A375 (cell line): ENCODE measurements at places on chromosomes 4 and X. TPM values are rescaled to one million over a fixed set of nuclear protein-coding genes. Genes with fewer than 3 reads are reported as not detected.

The DGKK gene
- not detected in 2 replicates for total RNA-seq

The ITM2A gene
- total RNA-seq, result 1.1 and 1.4 TPM in 2 replicates

The NAT8L gene
- 5.0 and 6.1 TPM in 2 replicates for total RNA-seq

The ADH1B gene
- total RNA-seq, result not detected in 2 replicates

The CEP44 gene
- 8.8 and 12.0 TPM in 2 replicates for total RNA-seq

The CT45A1 gene
- 66.5 and 103 TPM in 2 replicates for total RNA-seq

The AADAT gene
- 9.4 and 10.3 TPM in 2 replicates for total RNA-seq

The CT83 gene
- 11.4 and 14.9 TPM in 2 replicates for total RNA-seq

The DDIT4L gene
- total RNA-seq, result 0.03 TPM in 1 of 2 replicates, not detected in the other

The TCEAL8 gene
- 42.7 and 45.7 TPM in 2 replicates for total RNA-seq

The HSD17B10 gene
- total RNA-seq, result 140 and 153 TPM in 2 replicates

The XKRX gene
- not detected in 2 replicates for total RNA-seq

The CENPE gene
- 27.1 and 27.7 TPM in 2 replicates for total RNA-seq

The NDST3 gene
- 0.23 TPM in 1 of 2 replicates, not detected in the other for total RNA-seq

The ACTRT1 gene
- total RNA-seq, result not detected in 2 replicates

The HSFX1 gene
- total RNA-seq, result 0.11 and 0.29 TPM in 2 replicates

The SLC6A14 gene
- total RNA-seq, result not detected in 2 replicates

The ATP6AP1 gene
- total RNA-seq, result 37.5 and 48.8 TPM in 2 replicates

The DAPP1 gene
- total RNA-seq, result not detected in 2 replicates

The PLXNB3 gene
- 33.5 and 40.3 TPM in 2 replicates for total RNA-seq

The HEPH gene
- total RNA-seq, result not detected in 2 replicates

The DCX gene
- not detected in 2 replicates for total RNA-seq

The MCF2 gene
- total RNA-seq, result 0.64 and 0.72 TPM in 2 replicates

The ZNF185 gene
- total RNA-seq, result 0.45 and 0.79 TPM in 2 replicates

The PNCK gene
- total RNA-seq, result 0.61 and 2.5 TPM in 2 replicates

The GABRB1 gene
- total RNA-seq, result not detected in 2 replicates

The NXF3 gene
- total RNA-seq, result not detected in 2 replicates

The CLDN34 gene
- total RNA-seq, result 0.13 and 1.4 TPM in 2 replicates

The NEXMIF gene
- not detected in 2 replicates for total RNA-seq

The SPCS3 gene
- total RNA-seq, result 59.4 and 85.6 TPM in 2 replicates

The TGIF2LX gene
- not detected in 2 replicates for total RNA-seq

The APLN gene
- total RNA-seq, result 0.19 and 0.72 TPM in 2 replicates

The BEX5 gene
- total RNA-seq, result 1.4 and 2.5 TPM in 2 replicates

The SEC24B gene
- 6.1 and 7.5 TPM in 2 replicates for total RNA-seq

The ADRA2C gene
- total RNA-seq, result 0.16 and 0.30 TPM in 2 replicates

The CYLC1 gene
- total RNA-seq, result not detected in 2 replicates

The PAPSS1 gene
- 40.1 and 40.8 TPM in 2 replicates for total RNA-seq

The SCML2 gene
- 5.2 and 5.7 TPM in 2 replicates for total RNA-seq

The ABLIM2 gene
- total RNA-seq, result 0.13 TPM in 1 of 2 replicates, not detected in the other

The PASD1 gene
- total RNA-seq, result 0.05 TPM in 1 of 2 replicates, not detected in the other

The FREM3 gene
- not detected in 2 replicates for total RNA-seq

The AMER1 gene
- total RNA-seq, result 4.5 and 5.2 TPM in 2 replicates

The TLR3 gene
- total RNA-seq, result 2.0 and 2.9 TPM in 2 replicates

The ANXA3 gene
- 1.8 TPM in 1 of 2 replicates, not detected in the other for total RNA-seq

The HS6ST2 gene
- 14.9 and 17.4 TPM in 2 replicates for total RNA-seq

The CCNG2 gene
- 4.9 and 7.0 TPM in 2 replicates for total RNA-seq

The SLC26A1 gene
- 0.05 TPM in 1 of 2 replicates, not detected in the other for total RNA-seq

The ASMT gene
- total RNA-seq, result not detected in 2 replicates

The CCSER1 gene
- total RNA-seq, result 3.2 and 3.9 TPM in 2 replicates

The FAM9B gene
- 0.32 and 1.3 TPM in 2 replicates for total RNA-seq

The EREG gene
- total RNA-seq, result 0.04 and 0.13 TPM in 2 replicates

The GCNA gene
- total RNA-seq, result 0.53 and 0.83 TPM in 2 replicates

The S100G gene
- total RNA-seq, result not detected in 2 replicates
